Activated T-helper 2 cell treated with anti-CD3 and anti-CD28 coated beads, Interferon-gamma antibody, Interleukin-2, Interleukin-4, amounts not matched to agents 10 μg/mL and 5 μg/mL and 100 μg/mL, durations not matched to agents 14 hours and 24 hours and 36 hours (primary cell): ENCODE measurements at places on chromosomes 2 and 18. TPM values are rescaled to one million over a fixed set of nuclear protein-coding genes. Genes with fewer than 3 reads are reported as not detected.
A peak's percentile ranks its signal among the peaks of the same experiment; 100 is the strongest.

The ERMN gene
- total RNA-seq, result 1.9 and 2.0 TPM in 2 replicates

The OST4 gene
- total RNA-seq, result 330 and 341 TPM in 2 replicates

The CAVIN2 gene
- not detected in 2 replicates for total RNA-seq

The DPYSL5 gene
- 0.05 TPM in 1 of 2 replicates, not detected in the other for total RNA-seq

The MARCHF4 gene
- total RNA-seq, result not detected in 2 replicates

The ATP8B1 gene
- total RNA-seq, result not detected in 2 replicates

The EFR3B gene
- total RNA-seq, result 0.34 and 0.46 TPM in 2 replicates

The CYS1 gene
- 0.78 and 0.89 TPM in 2 replicates for total RNA-seq

The INHA gene
- total RNA-seq, result not detected in 2 replicates

The AQP12A gene
- not detected in 2 replicates for total RNA-seq

The PRSS56 gene
- not detected in 2 replicates for total RNA-seq

The PCARE gene
- not detected in 2 replicates for total RNA-seq

- no peaks in the 10 kb centered on the region for H3K36me3 ChIP-seq
- no peak for DNase-seq
- peaks cover 29% of the 10 kb centered on the region for H3K4me1 ChIP-seq
- no peak overlapping the region for H3K27ac ChIP-seq
- no peaks in the 10 kb centered on the region for H3K27me3 ChIP-seq
- H3K4me3 ChIP-seq, result no peak overlapping the region
These were observed 38.0 kb upstream of the GPD2 start for GRCh38 chr2:156398176-156398575.

- peaks cover 26% of the 10 kb centered on the region for H3K4me1 ChIP-seq
- peak overlapping the region; percentile 2 for H3K4me3 ChIP-seq
- H3K27me3 ChIP-seq, result no peaks in the 10 kb centered on the region
- peak overlapping the region; percentile 66 for H3K27ac ChIP-seq
- DNase-seq, result peak; percentile 23
These were observed 27.7 kb upstream of the AP1S3 start for GRCh38 chr2:223865124-223865523.

- H3K4me3 ChIP-seq, result no peak overlapping the region
- no peak for DNase-seq
- peaks cover 13% of the 10 kb centered on the region for H3K27me3 ChIP-seq
- H3K4me1 ChIP-seq, result peaks cover 6% of the 10 kb centered on the region
These were observed 143.6 kb downstream of the MYO3B start for GRCh38 chr2:170321526-170321925.

DNA sequence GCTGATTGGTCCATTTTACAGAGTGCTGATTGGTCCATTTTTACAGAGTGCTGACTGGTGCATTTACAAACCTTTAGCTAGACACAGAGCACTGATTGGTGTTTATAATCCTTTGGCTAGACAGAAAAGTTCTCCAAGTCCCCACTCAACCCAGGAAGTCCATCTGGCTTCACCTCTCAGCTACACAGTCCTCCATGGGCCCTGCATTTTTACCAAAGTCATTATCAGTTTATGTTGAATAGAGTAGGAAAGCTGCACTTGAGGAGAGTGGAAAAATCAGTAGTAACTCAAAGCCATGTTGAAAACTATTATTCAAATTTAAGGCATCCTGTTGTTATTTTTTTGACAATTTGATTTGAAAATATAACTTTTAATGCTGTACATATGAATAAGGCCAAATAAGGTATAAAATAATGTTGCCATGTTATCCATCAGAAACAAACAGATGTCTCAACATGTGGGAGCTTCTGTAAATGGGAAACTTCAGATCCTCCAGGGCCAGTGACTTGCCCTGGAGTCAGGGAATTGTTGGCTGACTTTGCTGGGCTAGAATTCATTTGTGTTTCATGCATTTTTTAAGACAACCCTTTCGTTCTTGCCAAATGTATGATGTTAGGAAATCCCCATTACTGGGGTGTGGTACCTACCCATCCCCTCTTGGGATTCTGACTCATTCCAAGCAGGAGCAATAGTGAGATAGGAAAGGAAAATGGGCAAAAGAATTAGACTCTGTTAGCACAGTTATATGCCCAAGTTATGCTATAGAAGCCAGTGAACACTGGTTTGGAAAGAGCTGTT is 37.8 kb upstream of the CCDC195 start:
- no peaks in the 10 kb centered on the region for H3K4me1 ChIP-seq
- no peaks in the 10 kb centered on the region for H3K27me3 ChIP-seq
- peaks cover 23% of the 10 kb centered on the region for H3K36me3 ChIP-seq

GRCh38 chr18:22210311-22210754 is 40.9 kb downstream of the GATA6 start:
- no peaks in the 10 kb centered on the region for H3K27me3 ChIP-seq
- H3K27ac ChIP-seq, result no peak overlapping the region
- H3K4me3 ChIP-seq, result no peak overlapping the region
- H3K36me3 ChIP-seq, result no peaks in the 10 kb centered on the region
- DNase-seq, result no peak
- H3K4me1 ChIP-seq, result peaks cover 2% of the 10 kb centered on the region

GRCh38 chr18:49723648-49724180 is 89.6 kb downstream of the ACAA2 start:
- peaks cover 18% of the 10 kb centered on the region for H3K27me3 ChIP-seq
- H3K4me3 ChIP-seq, result peak overlapping the region; percentile 22
- peak; percentile 10 for DNase-seq
- no peak overlapping the region for H3K27ac ChIP-seq

DNA sequence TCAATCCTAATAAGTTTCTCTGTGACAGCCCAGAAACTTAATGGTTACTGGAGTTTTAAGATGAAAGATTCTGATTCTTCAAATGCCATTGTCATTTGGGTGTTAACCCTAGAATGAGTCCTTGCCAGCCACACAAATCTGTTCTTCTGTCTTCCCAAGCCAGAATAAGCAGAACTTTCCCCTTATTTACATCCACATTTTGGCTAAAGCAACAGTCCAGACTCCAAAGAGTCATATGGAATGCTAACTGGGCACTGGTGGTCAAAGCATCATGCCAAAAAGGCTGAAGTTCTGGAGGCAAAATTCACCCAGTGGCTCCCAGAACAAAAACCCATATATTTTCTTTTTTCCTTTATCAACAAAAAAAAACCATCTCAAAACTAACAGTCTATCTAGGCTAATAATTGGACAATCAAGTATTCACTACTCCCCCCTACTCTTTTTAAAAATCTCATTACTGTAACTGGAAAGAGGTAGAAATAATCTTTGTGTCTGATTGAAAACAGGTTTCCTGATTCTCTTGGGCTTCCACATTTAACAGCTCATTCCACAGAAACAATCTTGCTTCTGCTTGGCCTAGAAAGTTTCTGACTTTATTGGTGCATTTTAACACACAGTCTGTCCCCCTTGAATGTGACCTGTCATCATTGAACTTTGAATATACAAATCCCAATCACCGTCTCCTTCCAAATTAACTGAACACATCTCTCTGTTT is 89.6 kb upstream of the SETBP1 start:
- peaks cover 18% of the 10 kb centered on the region for H3K27me3 ChIP-seq
- H3K27ac ChIP-seq, result no peak overlapping the region
- no peak for DNase-seq
- no peaks in the 10 kb centered on the region for H3K36me3 ChIP-seq

DNA sequence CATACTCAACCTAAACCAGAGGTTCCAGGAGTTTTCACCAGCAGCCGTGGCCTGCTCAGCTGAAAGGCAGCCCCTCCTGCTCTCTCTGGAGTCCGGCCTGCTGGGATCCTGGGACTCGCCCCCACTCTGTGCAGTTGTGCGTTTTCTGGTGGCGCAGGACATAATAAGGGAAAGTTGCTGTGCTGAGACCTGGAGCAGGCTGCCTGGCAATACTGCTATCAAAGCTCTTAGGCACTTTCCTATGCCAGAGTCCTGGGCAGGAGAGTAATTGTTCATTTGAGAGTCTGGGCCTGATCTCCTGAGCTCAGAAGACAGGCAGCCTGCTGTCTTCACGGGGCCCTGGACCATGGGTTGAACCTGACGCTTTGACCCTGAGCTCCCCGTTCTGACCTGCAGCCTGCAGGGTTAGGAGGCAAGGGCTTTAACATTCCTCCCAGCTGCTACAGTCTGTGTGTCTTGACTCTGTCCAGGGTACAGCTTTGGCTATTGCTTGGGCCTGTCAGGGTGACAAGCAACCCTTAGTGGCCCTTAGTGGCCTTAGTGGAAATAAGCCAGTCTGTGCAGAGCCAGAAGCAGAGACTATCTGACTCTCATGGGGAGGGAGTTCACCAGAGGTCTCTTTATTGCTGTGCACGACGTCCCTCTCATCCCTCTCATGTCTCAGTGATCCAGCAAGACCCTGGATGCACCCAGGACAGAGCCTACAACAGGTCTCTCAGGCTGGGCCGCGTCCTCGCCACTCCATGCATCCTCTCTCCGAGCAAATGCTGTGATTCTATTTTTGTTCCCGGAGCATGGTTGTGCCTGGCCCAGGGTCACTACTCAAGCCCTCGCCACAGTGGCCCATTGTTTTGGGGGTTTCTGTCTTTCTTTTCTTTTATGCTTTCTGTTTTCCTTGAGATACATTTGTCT is 60.6 kb downstream of the ACKR3 start:
- DNase-seq, result no peak
- no peaks in the 10 kb centered on the region for H3K27me3 ChIP-seq
- H3K4me3 ChIP-seq, result no peak overlapping the region
- no peak overlapping the region for H3K27ac ChIP-seq

DNA sequence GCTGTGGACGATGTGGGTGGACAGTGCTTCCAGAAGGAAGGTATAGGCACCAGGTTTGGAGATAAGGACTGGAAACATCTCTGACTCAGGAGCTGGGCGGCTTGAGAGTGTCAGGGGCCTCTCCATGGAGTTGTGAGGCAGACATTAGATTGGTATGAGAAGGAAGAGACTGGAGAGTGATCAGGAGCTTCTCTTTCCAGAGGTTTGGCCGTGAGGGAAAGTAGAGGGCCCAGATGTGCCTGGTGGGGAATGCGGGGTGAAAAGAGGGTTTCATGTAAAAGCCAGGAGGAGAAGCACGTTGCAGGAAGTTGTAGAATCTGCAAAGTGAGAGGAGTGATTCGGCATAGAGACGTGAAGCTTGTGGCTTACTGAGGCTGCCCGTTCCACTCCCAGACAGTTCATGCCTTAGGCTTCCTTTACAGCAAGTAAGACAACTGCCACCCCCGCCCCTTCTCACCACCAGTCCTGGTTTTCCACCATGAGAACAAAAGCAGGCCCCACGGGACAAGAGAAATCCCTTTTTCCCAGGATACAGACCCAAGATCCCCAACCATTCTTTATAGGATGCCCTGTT is 166.3 kb upstream of the HDAC4 start:
- H3K36me3 ChIP-seq, result no peaks in the 10 kb centered on the region
- H3K27me3 ChIP-seq, result peaks cover 4% of the 10 kb centered on the region
- DNase-seq, result no peak
- H3K27ac ChIP-seq, result no peak overlapping the region
- no peak overlapping the region for H3K4me3 ChIP-seq
- no peaks in the 10 kb centered on the region for H3K4me1 ChIP-seq

DNA sequence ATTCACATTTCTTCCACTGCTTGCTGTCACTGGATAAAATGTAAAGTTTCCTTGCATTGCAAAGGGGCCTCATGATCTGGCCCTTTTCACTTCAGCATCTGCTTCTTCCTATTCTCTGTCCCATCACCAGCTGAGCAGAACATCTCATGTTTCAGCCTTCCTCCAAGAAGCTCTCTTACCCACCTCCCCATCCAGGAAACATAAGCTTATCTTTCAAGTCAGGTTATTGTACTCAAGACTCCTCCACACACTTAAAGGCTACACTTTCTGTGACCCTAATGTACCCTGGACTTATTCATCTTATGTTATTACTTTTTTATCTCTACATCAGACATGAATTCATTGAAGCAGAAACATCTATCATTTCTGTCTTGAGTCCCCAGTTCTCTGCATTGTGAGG is 230.5 kb downstream of the PMAIP1 start:
- DNase-seq, result no peak
- H3K27me3 ChIP-seq, result no peaks in the 10 kb centered on the region
- H3K4me1 ChIP-seq, result no peaks in the 10 kb centered on the region
- H3K27ac ChIP-seq, result no peak overlapping the region

DNA sequence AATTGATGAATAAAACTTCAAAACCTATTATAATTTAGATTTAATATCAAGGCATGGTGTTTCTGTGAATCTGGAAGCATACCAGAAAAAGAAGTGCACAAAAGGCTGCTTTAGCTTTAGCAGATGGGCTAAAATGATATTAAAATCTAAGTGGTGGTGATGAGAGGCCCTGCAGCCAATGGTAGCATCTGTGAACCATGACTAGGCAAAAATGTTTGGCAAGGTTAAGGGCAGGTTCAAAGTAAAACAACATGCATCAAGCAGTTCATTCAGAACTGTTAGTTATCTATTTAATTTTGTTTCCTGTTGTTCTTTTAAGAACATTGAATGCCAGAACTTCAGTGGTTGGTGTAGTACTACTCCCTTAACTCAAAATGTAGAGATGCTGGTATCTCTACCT is 1736.9 kb upstream of the CELF4 start:
- no peak overlapping the region for H3K4me3 ChIP-seq
- no peaks in the 10 kb centered on the region for H3K4me1 ChIP-seq
- no peaks in the 10 kb centered on the region for H3K27me3 ChIP-seq
- no peaks in the 10 kb centered on the region for H3K36me3 ChIP-seq
- DNase-seq, result no peak
- H3K27ac ChIP-seq, result no peak overlapping the region

GRCh38 chr2:61857224-61857623 is 3.4 kb upstream of the FAM161A start:
- H3K4me3 ChIP-seq, result no peak overlapping the region
- peaks cover 8% of the 10 kb centered on the region for H3K36me3 ChIP-seq
- peaks cover 16% of the 10 kb centered on the region for H3K4me1 ChIP-seq
- no peak for DNase-seq
- no peak overlapping the region for H3K27ac ChIP-seq
- H3K27me3 ChIP-seq, result no peaks in the 10 kb centered on the region

DNA sequence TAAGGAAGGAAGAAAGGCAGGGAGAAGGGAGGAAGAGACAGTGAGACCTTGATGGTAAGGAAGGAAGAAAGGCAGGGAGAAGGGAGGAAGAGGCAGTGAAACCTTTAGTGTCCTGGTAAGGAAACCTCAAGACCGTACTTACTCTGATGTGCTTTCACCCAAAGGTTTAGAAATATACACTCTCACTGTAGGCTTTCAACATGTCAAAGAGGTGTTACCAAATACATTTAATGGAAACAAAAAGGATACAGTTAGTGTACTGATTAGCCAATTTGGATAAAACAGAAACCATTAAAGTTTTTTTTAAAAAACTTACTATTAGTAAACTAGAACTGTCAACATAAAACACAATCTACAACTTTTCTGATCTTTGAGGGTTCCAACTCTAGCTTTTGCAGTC is 7.1 kb downstream of the FBXO15 start:
- H3K27ac ChIP-seq, result peak overlapping the region; percentile 92
- H3K4me1 ChIP-seq, result peaks cover 36% of the 10 kb centered on the region
- H3K27me3 ChIP-seq, result peaks cover 1% of the 10 kb centered on the region
- DNase-seq, result no peak
- H3K36me3 ChIP-seq, result no peaks in the 10 kb centered on the region

GRCh38 chr2:159381574-159381973 is 95.1 kb upstream of the WDSUB1 start:
- no peak overlapping the region for H3K27ac ChIP-seq
- no peaks in the 10 kb centered on the region for H3K27me3 ChIP-seq
- H3K4me1 ChIP-seq, result no peaks in the 10 kb centered on the region
- no peak for DNase-seq
- H3K36me3 ChIP-seq, result no peaks in the 10 kb centered on the region
- H3K4me3 ChIP-seq, result no peak overlapping the region

GRCh38 chr18:2304378-2305175 is 266.7 kb downstream of the METTL4 start:
- H3K27me3 ChIP-seq, result peaks cover 15% of the 10 kb centered on the region
- no peak overlapping the region for H3K27ac ChIP-seq
- no peaks in the 10 kb centered on the region for H3K36me3 ChIP-seq
- H3K4me3 ChIP-seq, result no peak overlapping the region
